Foreskin melanocyte (primary cell): ENCODE measurements at places on chromosomes 1 and 21.

GRCh38 chr1:208198236-208198635 is 45.9 kb downstream of the PLXNA2 start:
- no peak for DNase-seq

GRCh38 chr21:38088916-38089762 is 167.7 kb upstream of the KCNJ15 start:
- no peak for DNase-seq

- DNase-seq: no peak
Observed at GRCh38 chr1:3117879-3118278, 48.9 kb downstream of the PRDM16 start.

- DNase-seq: no peak
Observed at GRCh38 chr1:21872445-21873079, 60.5 kb downstream of the LDLRAD2 start.

DNA sequence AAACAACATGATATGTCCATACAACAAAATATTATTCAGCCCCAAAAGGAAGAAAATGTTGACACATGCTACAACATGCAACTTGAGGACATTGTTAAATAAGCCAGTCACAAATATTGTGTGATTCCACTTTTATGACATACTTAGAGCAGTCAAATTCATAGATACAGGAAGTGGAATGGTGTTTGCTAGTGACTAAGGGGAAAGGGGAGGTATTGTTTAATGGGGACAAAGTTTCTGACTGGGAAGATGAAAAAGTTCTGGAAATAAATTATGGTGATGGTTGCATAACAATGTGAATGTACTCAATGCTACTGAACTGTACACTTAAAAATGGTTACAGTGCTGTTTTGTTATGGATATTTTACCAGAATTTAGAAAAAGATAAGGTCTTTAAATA is 77.7 kb downstream of the RHOU start:
- DNase-seq: no peak

DNA sequence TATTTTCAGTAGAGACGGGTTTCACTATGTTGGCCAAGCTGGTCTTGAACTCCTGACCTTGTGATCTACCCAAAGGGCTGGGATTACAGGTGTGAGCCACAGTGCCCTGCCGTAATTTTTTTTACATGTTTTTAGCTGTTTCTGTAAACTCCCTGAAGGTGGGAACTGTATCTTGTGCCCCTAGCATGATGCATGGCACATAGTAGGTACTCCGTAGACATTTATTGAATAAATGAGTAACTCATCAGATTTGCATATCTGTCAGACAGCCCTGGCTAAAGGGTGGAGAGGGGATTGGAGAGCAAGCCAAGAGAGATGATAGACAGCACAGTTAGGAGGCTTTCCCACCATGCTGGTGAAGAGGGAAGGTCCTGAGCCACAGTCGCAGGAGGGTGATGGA is 247.2 kb downstream of the NFIA start:
- DNase-seq: no peak

- no peak for DNase-seq
Observed at GRCh38 chr1:246577082-246577719, 10.9 kb downstream of the CNST start.

DNA sequence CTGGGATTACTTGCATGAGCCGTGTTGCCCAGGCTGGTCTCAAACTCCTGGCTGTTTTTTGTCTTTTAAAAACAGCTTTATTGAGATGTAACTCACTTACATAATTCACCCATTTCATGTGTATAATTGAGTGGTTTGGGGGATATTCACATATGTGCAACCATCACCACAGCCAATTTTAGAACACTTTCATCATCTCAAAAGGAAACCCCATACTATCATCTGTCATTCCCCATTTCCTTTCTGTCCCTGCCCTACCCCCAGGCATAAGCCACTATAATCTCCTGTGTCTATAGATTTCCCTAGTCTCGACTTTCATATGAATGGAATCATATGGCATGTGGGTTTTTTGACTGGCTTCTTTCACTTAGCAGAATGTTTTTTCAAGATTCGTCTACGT is 43.3 kb downstream of the GPR137B start:
- no peak for DNase-seq

- no peak for DNase-seq
Observed at GRCh38 chr1:230261928-230262650, 164.0 kb downstream of the PGBD5 start.

DNA sequence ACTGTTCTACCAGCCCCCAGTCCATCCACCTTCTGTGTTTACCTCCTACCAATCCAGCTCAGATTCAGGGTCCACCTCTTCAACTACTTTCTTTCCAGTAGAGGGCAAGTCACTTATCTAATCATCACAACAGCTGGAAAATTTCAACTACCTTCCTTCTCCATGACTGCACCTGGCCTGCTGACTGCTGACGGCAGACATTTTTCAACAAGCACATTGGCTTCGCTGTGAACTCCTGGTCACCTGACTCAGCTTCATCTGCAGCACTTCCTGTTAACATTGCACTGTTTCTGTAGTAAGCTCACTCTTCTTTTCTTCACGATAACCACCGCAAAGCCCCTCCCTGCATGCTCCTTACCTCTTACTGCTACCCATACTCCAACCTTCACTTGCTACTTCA is 405.7 kb downstream of the NTNG1 start:
- DNase-seq: no peak

- DNase-seq: no peak
Observed at GRCh38 chr21:9837946-9838737, 683.2 kb upstream of the TPTE start.

DNA sequence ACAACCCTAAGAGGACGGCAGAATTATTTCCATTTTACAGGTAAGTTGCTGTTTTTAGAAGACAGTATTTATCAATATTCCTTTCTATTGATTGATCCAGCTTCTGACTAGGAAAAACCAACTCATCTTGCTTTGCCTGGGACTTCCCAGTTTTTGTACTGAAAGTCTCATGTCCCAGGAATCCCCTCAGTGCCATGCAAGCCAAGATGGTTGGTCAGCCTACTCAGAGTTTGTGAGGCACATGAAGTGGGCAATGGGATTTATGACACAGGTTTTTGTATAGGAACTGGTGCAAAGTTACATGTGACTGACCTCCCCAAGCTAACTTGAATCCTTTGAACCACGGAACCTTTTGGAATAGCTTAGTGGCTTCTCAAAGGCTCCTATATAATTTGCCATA is 45.5 kb downstream of the GNG12 start:
- DNase-seq: no peak

GRCh38 chr1:6417961-6418667 is 1.6 kb downstream of the HES2 start:
- no peak for DNase-seq
